ENCODE measurements at places on chromosomes 4 and X.

GRCh38 chr4:68718447-68719074, 48.1 kb upstream of the UGT2B15 start:
- no peak for DNase-seq

GRCh38 chrX:1212532-1212931, at the start of gene CRLF2:
Gene CRLF2, minus strand, starts transcription at chrX:1212649. Its CDS starts 15 bp downstream, at chrX:1212634.
- peak; percentile 56 for DNase-seq

DNA sequence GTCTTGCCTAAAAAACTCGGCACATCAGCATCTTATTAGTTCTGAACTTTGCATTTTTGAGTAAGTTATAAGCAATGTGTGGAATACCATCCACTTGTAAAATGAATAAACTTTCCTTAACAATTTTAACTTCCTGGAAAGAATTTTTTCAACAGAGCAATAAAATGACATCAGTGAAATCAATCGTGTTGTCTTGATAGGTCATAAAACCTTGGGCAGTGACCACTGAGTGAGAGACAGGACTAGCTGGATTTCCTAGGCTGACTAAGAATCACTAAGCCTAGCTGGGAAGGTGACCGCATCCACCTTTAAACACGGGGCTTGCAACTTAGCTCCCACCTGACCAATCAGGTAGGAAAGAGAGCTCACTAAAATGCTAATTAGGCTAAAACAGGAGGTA, 403.0 kb upstream of the CNKSR2 start:
- DNase-seq, result no peak

DNA sequence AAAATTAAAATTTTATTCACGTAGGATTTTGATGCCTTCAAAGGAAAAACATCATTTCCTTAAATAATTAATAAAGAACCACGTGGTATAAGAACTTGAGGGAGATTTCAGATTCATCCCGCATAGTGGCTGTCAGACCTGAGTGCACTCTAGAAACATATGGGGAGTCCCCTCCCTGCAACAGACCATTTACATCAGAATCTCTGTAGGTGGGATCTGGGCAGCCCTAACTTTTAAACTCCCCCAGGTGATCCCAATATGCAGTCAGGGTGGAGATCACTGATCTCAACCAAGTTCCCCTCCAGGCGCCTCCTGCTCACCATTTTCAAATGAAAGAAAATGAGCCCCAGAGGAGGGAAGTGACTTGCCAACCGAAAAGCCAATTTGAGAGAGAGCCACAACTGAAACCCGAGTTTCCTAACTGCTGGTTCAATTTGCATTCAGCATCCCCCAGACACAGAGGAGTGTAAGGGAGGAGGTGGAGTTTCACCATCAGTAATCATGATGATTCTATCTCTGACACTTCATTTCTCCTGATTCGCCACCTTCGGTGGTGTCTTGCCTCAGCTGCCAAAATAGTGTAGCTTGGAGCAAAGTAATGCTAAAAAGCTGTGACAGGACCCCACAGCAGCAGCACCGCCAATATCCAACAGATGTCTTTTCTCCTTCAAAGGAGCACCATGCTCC, 11.4 kb downstream of the RNF150 start:
- DNase-seq, result peak; percentile 66

GRCh38 chr4:81913427-81913879, 441.7 kb upstream of the RASGEF1B start:
- peak; percentile 77 for DNase-seq

- DNase-seq, result no peak
Observed at GRCh38 chrX:4435905-4436304, 722.5 kb upstream of the PRKX start.

GRCh38 chr4:128341634-128342033, 54.0 kb upstream of the PGRMC2 start:
- no peak for DNase-seq

DNA sequence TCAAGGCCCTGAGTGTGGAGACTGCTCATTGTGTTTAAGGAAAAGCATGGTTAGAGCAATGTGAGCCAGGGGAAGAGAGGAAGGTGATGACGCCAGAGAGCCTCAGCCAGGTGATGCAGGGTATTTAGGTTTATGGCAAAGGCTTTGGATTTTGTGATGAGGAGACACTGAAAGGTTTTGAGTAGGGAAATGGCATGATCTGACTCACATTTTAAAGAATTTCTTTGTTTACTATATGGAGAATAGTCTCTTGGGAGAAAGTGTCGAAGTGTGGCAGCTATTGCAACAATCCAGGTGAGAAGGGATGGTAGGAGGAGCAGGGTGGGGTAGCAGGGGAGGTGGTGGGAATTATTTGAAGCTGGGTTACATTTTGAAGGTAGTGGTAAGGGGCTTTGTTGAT, 293.4 kb upstream of the IGFBP7 start:
- DNase-seq, result no peak

- no peak for DNase-seq
Observed at GRCh38 chr4:105148776-105149175, 2.1 kb downstream of the TET2 start.

GRCh38 chr4:104896660-104897645, 249.7 kb upstream of the TET2 start:
- DNase-seq, result no peak

DNA sequence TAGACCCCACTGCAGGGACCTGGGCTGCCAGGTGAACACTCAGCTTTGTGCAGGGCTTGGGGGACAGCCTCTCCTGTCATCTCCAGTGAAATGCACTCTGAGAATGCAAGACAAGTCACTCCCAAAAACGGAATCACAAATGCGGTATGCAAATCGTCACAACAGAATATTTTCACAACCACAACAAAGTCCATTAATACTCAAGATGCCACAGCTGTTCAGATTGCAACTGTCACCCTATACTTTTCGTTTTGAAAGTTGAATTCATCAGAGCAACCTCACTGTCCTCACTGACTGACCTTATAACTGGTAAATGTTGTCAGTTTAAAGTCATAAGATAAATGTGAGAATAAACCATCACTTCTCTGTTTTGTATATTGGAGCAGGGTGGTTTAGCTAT, 16.6 kb downstream of the JAKMIP1 start:
- DNase-seq, result peak; percentile 29

GRCh38 chr4:117941611-117942010, 92.7 kb upstream of the NDST3 start:
- DNase-seq, result no peak

DNA sequence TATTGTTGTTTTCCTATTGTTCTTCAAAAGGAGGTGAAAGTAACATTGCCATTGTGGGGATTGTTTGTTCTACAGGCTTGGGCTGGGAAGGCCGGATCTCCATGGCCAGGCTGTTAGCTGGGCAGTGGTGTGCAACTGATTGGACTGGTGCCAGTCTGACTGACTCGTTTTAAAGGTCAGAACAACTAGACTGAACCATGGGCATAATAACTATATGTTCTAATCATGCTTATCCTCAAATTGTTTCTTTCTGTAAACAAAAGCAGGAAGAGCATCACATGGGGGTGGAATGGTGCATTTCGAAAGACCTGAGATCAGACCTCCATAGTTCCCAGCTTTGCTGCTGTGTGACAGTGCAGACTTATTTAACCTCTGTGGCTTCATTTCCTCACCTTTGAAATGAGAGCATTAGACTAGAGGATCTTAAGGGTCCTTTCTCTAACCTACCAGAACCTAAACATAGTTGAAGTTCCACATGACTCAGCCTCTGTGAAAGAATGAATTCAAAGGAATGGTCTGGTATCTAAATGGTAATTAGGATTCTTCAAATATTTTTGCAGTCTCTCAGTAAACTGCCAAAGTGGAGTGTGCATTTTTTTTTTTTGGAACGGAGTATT, 66.7 kb upstream of the PGRMC2 start:
- DNase-seq, result no peak

DNA sequence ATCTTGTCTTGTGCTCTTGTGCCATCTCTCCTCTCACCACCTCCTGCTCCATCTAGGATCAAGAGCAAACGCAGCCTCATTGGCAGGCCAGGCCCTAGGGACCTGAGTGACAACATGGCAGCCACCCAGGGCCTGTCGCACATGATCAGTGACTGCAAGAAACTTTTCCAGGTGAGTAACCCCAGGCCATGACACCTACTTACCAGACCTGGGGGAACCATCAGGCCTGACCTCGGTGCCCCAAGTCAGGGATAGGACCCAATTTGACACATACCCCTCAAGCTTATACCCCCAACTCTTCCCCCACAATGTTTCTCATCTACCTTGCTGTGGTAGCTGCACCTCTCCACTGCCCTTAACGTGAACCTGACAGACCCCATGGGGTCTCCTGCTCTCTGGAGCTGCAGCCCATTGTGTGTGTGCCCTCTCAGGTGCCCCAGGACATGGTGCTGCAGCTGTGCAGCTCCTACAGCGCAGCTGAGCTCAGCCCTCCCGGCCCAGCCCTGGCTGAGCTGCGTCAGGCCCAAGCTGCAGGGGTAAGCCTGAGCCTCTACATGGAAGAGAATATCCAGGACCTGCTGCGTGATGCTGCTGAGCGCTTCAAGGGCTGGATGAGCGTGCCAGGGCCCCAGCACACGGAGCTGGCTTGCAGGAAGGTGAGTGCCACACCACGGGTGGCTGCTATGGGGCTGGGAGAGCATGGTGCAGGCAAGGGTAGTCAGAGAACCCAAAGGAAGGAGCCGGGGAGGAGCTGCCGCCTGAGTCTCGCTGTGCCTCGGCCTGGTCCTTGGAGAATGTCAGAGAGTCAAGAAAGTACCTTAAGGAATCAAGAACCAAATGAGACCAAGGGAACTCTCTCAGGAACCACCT, 74.8 kb downstream of the STARD8 start:
- DNase-seq, result no peak

- DNase-seq, result no peak
Observed at GRCh38 chr4:67091673-67092072, 453.6 kb downstream of the CENPC start.

DNA sequence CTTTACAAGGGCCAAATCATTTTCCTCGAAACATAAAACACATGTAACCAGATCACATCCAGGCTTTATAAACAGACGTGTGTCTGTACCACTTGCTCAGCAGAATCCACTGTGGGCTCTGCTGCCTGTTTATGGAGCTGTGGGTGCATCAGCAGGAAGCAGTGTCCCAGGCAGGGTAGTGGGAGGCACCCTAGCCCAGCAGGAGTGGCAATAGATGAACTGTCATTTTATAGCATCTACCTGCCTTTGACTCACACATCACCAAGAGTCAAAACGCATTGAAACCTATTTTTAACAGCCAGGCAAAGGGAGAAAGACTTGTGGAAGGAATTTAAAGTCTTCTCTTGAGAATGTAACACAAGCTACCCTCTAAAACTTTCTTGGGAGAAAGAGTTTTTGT, 169.1 kb upstream of the TENM3 start:
- DNase-seq, result no peak
